ENCODE measurements at places on chromosomes 16 and 17. TPM values are rescaled to one million over a fixed set of nuclear protein-coding genes. Genes with fewer than 3 reads are reported as not detected.

The CTRB2 gene
- not detected for total RNA-seq

The C17orf78 gene
- not detected for total RNA-seq

The NPEPPS gene
- total RNA-seq: 62.3 TPM

The OR1A2 gene
- total RNA-seq: not detected

The XYLT2 gene
- total RNA-seq: 19.0 TPM

The GSDMA gene
- not detected for total RNA-seq

The ZFPM1 gene
- total RNA-seq: 8.1 TPM

The SRSF2 gene
- total RNA-seq: 427 TPM

The RBFOX1 gene
- total RNA-seq: not detected

The SHCBP1 gene
- total RNA-seq: 32.3 TPM

The C16orf46 gene
- total RNA-seq: 0.73 TPM

The KRT15 gene
- 3.2 TPM for total RNA-seq

The CLEC10A gene
- not detected for total RNA-seq

The RNU2-1 gene
- total RNA-seq: not detected

The KRTAP9-3 gene
- total RNA-seq: not detected

The SRR gene
- 8.5 TPM for total RNA-seq

The HDAC5 gene
- total RNA-seq: 14.5 TPM

The FNDC8 gene
- total RNA-seq: not detected

The OR3A3 gene
- not detected for total RNA-seq
